ENCODE measurements at places on chromosomes 2 and 18. TPM values are rescaled to one million over a fixed set of nuclear protein-coding genes. Genes with fewer than 3 reads are reported as not detected.

UPP2 gene
- not detected for total RNA-seq

DYNAP gene
- not detected for total RNA-seq

IL36G gene
- total RNA-seq: not detected

TUBA3D gene
- total RNA-seq: 0.74 TPM

SPOPL gene
- total RNA-seq: 20.1 TPM

DES gene
- 883 TPM for total RNA-seq

IAH1 gene
- total RNA-seq: 40.0 TPM

FAM110C gene
- 27.3 TPM for total RNA-seq

SNORC gene
- not detected for total RNA-seq

ATP6V1B1 gene
- total RNA-seq: not detected

TUBA3E gene
- total RNA-seq: not detected

COL6A3 gene
- 315 TPM for total RNA-seq

SLC9A4 gene
- total RNA-seq: not detected

FOXD4L1 gene
- total RNA-seq: not detected

POU3F3 gene
- not detected for total RNA-seq

SERPINB5 gene
- 141 TPM for total RNA-seq

CCDC150 gene
- 3.9 TPM for total RNA-seq

ALPG gene
- total RNA-seq: not detected

TMEFF2 gene
- not detected for total RNA-seq

CROCC2 gene
- 0.49 TPM for total RNA-seq

NFU1 gene
- total RNA-seq: 64.8 TPM

CRYGD gene
- not detected for total RNA-seq

HOXD9 gene
- total RNA-seq: 12.5 TPM

RNF144A gene
- 17.2 TPM for total RNA-seq

CLASP1 gene
- 90.4 TPM for total RNA-seq

FEV gene
- not detected for total RNA-seq

SCYGR4 gene
- not detected for total RNA-seq

NIFK gene
- 33.1 TPM for total RNA-seq

MRO gene
- total RNA-seq: not detected

POTEC gene
- not detected for total RNA-seq

RGPD4 gene
- total RNA-seq: not detected

L3MBTL4 gene
- total RNA-seq: 9.6 TPM

ADD2 gene
- 3.4 TPM for total RNA-seq

CABLES1 gene
- 39.3 TPM for total RNA-seq

WNT10A gene
- 2.5 TPM for total RNA-seq

SMYD1 gene
- not detected for total RNA-seq

GPBAR1 gene
- total RNA-seq: 8.1 TPM

POTEJ gene
- not detected for total RNA-seq

SMARCAL1 gene
- 36.1 TPM for total RNA-seq

GKN1 gene
- total RNA-seq: not detected
